ENCODE measurements at places on chromosomes 7 and 10. TPM values are rescaled to one million over a fixed set of nuclear protein-coding genes. Genes with fewer than 3 reads are reported as not detected.

Gene OR9A2
- polyA plus RNA-seq = not detected

Gene MYOF
- 6.2 TPM for polyA plus RNA-seq

Gene PHKG1
- 0.47 TPM for polyA plus RNA-seq

Gene C10orf71
- 0.01 TPM for polyA plus RNA-seq

Gene SLC39A12
- polyA plus RNA-seq = not detected

Gene TDRD1
- 0.11 TPM for polyA plus RNA-seq

Gene FAM170B
- polyA plus RNA-seq = not detected

Gene ABCC2
- 2.6 TPM for polyA plus RNA-seq

Gene PILRB
- 43.2 TPM for polyA plus RNA-seq

Gene SPDYE1
- polyA plus RNA-seq = not detected

Gene IFIT1
- 4.4 TPM for polyA plus RNA-seq

Gene OR2A7
- 1.2 TPM for polyA plus RNA-seq

Gene TAS2R41
- not detected for polyA plus RNA-seq

Gene CLDN4
- 0.77 TPM for polyA plus RNA-seq

Gene RNF148
- 0.10 TPM for polyA plus RNA-seq

Gene MRC1
- 5.0 TPM for polyA plus RNA-seq

Gene CRYGN
- polyA plus RNA-seq = 0.68 TPM

Gene SUN3
- not detected for polyA plus RNA-seq

Gene LOXL4
- 1.5 TPM for polyA plus RNA-seq

Gene SLC35G1
- 4.0 TPM for polyA plus RNA-seq

Gene SOSTDC1
- 0.15 TPM for polyA plus RNA-seq

Gene HDAC9
- 1.0 TPM for polyA plus RNA-seq

Gene PPP1R9A
- polyA plus RNA-seq = 0.45 TPM

Gene ZNF777
- 8.1 TPM for polyA plus RNA-seq

Gene FFAR4
- polyA plus RNA-seq = 9.3 TPM

Gene WNT2
- 0.25 TPM for polyA plus RNA-seq

Gene FAM20C
- polyA plus RNA-seq = 16.0 TPM

Gene MMRN2
- 56.1 TPM for polyA plus RNA-seq

Gene NUPR2
- polyA plus RNA-seq = 1.9 TPM

Gene ANK3
- polyA plus RNA-seq = 10.7 TPM

All from adipose tissue (tissue), 3 donors.